Left ventricle myocardium inferior (tissue), 1 donor: ENCODE measurements at places on chromosomes 7 and 10.

DNA sequence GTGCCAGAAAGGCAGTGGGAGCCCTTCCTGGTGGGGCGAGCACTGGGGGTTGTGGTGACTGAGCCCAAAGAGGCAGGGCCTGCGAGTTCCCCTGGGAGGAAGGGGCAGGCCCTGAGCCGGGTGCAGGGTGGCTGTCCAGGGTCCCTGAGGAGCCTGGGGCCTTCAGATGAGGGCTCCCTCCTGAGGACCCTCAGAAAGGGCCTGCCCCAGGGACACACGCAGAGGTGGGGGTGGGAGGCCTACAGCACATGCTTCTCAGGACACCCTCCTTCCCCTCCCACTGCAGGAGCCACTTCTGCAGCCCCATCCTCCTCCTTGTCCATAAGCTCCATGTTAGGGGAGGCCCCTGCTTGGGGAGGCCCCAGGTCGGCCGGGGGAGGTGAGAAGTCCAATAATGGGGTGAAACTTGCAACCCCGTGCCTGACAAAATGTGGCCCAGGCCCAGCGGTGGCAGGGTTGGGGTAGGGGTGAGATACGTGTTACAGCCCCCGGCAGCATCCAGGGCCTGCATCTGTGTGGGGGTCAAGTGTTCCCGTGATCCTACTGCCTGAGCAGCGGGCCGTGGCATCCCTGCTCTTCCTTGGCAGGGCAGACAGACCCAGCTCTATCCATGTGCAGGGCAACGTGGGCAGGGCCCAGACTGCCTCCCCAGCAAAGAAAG is 31.8 kb upstream of the RET start:
- peak; percentile 3 for DNase-seq

- no peak for DNase-seq
These were observed 2.8 kb upstream of the ABI1 start for GRCh38 chr10:26863351-26864076.

GRCh38 chr10:21526188-21526859 is 842 bp upstream of the SKIDA1 start:
- peak; percentile 89 for DNase-seq

DNA sequence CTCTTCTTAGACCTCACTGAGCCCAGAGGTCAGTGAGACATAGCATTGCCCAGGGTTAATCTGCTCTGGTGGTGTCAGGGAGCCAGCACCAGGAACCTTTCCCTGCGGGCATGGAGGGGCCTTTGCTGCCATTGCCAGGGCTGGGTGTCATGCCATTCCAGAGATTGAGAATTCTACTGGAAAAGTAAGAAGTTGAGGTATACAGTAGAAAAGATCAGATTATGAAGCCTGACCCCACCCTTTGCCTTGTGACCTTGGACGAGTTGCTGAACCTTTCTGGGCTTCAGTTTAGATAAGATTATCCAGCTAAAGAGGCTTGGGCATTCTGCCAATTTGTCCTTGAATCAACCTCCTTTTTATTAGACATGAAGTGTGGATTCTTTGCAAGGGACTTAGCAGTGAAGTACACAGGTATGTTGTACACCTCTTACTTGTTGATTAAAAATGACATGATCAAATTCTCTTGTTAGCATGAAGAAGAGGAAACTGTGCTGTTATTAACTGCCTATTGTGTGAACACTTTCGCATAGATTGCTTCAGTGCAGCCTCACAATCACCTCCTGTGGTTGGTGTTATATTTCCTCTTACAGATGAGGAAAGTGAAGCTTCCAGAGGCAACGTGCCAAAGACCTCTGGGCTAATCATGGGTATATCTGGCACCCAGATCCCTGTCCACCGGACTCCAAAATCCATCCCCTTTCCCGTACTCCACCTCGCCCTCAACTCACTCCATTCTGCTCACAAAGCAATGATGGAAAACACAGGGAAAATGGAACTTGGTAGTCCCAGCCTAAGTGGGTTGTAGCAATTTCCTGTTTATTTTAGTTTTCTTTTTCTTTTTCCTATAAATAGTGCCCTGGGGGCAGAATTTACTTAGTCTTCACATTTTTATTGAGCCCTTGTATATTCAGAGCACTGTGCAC is 151.3 kb downstream of the CAMK1D start:
- no peak for DNase-seq

- no peak for DNase-seq
These were observed 474.0 kb downstream of the GPAM start for GRCh38 chr10:111709603-111710002.

DNA sequence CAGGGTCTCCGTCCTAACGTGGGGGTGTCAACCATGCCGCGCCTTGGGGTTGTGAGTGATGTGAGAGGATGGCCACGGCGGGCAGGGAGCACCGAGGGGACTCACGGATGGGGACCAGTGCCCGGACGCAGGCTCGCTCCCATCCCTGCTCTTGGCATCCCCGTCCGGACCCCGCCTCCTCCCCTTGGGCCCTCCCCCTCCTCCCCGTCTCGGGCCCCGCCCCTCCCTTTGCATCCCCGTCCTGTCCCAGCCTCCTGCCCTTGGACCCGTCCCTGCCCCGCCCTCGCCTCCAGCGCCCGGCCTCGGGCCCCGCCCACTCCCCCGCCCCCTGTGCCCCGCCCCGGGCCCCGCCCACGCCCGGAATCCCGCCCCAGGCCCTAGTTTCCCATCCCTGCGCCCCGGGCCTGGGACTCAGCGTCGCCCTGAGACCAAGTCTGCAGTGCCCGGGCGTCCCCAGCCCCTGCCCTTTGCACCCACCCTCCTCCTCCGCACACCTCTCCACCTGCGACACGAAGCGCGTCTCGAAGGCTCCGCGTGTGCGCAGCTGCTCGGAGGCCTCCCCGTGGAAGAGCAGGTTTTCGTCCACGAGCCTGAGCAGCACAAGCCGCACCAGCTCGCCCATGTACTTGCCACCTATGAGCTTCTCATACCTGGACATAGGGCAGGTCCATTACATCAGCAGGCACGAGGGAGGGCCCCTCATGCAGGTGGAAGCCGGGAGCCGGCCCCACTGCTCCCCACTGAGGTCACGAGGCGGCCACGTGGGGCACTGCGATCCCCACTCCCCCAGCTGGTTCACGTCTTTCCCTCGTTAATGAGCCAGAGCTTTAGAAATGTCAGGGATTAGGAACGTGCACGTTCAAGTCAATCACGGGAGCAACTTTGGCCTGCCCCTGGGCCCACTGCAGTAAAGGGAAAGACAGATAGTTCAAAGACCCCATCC is 5.1 kb upstream of the MYL7 start:
- peak; percentile 88 for DNase-seq

GRCh38 chr7:101226721-101227120 is 8.8 kb downstream of the ZNHIT1 start:
- DNase-seq, result no peak

DNA sequence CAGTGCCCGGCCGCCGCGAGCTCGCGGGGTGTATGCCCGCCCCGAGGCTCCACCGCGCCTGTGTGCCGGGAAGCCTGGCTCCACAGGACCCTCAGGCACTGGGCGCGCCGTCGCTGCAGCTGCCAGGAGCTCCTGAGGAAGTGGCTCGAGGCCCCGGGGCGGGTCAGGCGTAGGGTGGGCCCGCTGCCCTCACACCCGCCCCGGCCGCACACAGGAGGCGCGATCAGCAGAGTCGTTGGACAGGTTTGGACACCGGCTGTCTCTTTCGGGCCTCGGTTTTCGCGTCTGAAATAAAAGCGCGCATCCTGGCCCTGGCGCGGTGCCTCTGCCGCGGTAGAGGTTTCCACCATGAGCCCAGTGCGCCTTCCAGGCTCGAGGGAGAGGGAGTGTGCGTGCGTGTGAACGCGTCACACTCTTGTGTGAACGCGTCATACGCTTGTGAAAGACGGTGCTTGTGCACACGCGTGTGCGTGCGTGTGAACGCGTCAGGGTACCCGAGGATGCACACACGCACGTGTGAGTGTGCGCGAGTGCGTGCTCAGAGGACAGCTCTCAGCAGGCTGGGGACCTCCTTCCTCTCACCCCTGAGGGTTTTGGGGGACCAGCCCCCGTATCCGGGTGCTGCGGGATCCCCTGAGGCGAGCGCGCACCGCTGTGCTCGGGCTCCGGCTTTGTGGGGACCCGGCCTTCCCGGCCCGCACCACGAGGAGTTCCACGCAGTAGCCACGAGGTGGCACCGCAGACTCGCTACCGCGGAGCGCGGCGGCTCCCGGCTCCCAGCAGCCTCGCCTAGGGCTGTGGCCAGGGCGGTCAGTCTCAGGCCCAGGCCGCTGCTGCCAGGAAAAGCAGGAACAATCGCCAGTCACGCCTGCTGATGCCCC is 83.8 kb downstream of the BMS1 start:
- DNase-seq, result peak; percentile 80

GRCh38 chr7:132349075-132349474 is 227.2 kb downstream of the PLXNA4 start:
- no peak for DNase-seq

GRCh38 chr7:36600314-36600682 is 124.0 kb downstream of the AOAH start:
- no peak for DNase-seq

DNA sequence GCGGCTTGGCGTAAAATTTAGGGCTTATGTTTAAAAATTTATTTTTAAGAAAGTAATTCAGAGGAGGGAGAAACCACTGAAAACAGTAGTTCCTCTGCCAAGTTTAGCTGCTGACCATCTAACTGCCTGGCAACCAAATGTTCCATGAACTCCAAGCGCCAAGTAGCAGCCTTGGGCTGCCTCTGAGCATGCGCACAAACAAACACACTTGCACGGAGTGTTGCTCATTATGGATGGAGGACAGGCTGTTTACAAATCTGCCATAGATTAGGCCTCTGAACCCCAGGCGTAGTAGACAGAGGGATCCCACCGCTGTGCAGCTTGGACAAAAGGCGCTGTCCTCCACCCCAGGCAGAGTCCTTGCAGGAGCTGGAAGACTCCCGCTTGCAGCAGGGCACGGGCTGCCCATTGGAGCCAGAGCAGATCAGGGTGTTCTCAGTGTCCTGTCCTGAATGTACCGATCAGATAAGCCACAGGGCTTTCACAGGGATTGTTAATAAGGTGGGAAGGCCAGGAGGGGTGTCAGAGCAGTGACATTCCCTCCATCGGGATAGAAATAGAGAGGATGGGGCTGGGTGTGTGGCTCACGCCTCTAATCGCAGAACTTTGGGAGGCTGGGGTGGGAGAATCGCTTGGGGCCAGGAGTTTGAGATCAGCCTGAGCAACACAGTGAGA is 47.7 kb upstream of the LYZL1 start:
- no peak for DNase-seq

DNA sequence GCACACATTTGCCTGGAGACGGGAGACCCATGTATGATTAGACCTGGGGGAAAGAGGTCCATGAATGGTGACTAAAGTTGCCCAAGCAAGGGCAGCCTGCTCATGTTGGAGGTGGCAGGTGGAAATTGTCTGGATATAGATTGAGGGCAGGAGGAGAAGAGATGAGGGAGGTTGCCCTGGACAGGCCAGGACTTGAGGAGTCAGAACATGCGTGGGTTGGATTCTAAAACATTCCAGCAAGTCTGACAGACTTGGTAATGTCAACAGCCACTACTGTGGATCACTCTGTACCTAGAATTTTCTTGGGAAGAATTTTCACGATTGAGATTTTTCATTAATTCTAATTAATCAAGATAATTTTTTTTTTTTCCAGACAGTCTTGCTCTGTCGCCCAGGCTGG is 19.1 kb upstream of the SVOPL start:
- DNase-seq, result no peak
